ENCODE measurements at places on chromosomes 2 and 18.
A peak's percentile ranks its signal among the peaks of the same experiment; 100 is the strongest.

- no peak for DNase-seq
- peaks cover 14% of the 10 kb centered on the region for H3K4me1 ChIP-seq
- H3K4me3 ChIP-seq: no peak overlapping the region
- no peak overlapping the region for H3K27ac ChIP-seq
- H3K27me3 ChIP-seq: no peaks in the 10 kb centered on the region
Observed at GRCh38 chr2:107588181-107588580, 238.5 kb upstream of the RGPD4 start.

GRCh38 chr2:11701751-11702301 lies 31.8 kb upstream of the NTSR2 start:
- H3K4me3 ChIP-seq: no peak overlapping the region
- DNase-seq: peak; percentile 66
- H3K36me3 ChIP-seq: no peaks in the 10 kb centered on the region
- H3K27ac ChIP-seq: no peak overlapping the region

DNA sequence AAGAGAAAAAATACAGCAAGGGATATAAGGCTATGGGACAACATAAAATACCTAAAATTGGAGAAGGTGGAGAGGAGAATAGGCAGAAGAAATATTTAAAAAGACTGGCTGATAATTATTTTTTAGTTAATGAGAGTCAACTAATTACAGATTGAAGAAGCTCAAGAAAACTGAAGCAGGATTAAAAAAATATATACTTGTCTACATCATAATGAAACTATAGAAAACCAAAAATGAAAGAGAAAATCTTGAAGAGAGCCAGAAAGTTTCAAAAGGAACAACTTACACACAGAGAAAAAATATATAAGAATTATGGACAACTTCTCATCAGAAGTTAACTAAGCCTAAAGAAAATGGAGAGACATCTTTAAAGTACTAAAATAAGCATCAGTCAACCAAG lies 62.9 kb upstream of the APCDD1 start:
- DNase-seq: no peak
- no peaks in the 10 kb centered on the region for H3K27me3 ChIP-seq
- H3K4me3 ChIP-seq: no peak overlapping the region
- no peak overlapping the region for H3K27ac ChIP-seq
- peaks cover 2% of the 10 kb centered on the region for H3K4me1 ChIP-seq
- no peaks in the 10 kb centered on the region for H3K36me3 ChIP-seq

DNA sequence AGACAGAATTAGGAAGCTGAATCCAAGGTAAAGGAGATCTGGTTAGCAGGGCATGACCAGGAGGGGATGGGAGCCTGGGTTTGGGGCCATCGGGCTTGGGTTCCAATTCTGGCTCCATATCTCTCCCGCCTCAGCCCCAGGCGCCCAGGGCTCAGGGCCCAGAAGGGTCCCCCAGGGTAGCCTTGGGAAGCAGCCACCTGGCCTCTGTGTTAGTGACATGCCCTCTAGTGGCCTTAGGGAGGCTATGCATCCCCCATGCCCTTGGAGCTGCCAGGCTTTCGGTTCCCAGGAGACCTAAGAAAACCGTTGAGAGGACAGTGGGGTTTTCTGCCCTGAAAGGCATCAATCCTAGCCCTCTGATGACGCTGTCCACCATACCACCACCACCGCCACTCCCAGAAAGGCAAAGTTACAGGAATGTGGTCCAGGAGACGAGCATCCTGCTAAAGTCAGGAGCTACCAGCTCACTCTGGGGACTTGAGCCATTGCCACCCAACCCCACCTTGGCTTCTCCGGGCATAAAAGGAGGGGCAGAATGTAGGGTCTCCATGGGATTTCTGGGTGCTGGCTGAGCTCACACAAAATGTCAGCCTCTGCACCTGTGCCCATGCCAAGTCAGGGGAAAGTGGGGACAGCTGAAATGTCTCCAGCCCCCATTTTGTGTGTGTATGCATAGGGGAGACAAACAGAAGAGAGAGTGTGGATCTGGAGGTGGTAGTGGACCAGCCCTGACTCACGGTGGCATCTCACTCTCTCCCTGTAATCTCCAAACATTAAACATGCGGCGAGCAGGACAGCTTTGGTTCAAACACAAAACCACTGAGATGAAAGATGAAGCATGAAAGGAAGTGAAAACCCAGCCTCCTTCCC lies 56.5 kb downstream of the EMX1 start:
- DNase-seq: peak; percentile 58
- no peak overlapping the region for H3K27ac ChIP-seq
- H3K4me3 ChIP-seq: no peak overlapping the region
- no peaks in the 10 kb centered on the region for H3K36me3 ChIP-seq
- no peaks in the 10 kb centered on the region for H3K27me3 ChIP-seq
- no peaks in the 10 kb centered on the region for H3K4me1 ChIP-seq

- DNase-seq: no peak
- no peak overlapping the region for H3K27ac ChIP-seq
- H3K27me3 ChIP-seq: no peaks in the 10 kb centered on the region
- H3K4me1 ChIP-seq: no peaks in the 10 kb centered on the region
- H3K4me3 ChIP-seq: no peak overlapping the region
Observed at GRCh38 chr2:106117882-106118684, 76.0 kb downstream of the UXS1 start.

DNA sequence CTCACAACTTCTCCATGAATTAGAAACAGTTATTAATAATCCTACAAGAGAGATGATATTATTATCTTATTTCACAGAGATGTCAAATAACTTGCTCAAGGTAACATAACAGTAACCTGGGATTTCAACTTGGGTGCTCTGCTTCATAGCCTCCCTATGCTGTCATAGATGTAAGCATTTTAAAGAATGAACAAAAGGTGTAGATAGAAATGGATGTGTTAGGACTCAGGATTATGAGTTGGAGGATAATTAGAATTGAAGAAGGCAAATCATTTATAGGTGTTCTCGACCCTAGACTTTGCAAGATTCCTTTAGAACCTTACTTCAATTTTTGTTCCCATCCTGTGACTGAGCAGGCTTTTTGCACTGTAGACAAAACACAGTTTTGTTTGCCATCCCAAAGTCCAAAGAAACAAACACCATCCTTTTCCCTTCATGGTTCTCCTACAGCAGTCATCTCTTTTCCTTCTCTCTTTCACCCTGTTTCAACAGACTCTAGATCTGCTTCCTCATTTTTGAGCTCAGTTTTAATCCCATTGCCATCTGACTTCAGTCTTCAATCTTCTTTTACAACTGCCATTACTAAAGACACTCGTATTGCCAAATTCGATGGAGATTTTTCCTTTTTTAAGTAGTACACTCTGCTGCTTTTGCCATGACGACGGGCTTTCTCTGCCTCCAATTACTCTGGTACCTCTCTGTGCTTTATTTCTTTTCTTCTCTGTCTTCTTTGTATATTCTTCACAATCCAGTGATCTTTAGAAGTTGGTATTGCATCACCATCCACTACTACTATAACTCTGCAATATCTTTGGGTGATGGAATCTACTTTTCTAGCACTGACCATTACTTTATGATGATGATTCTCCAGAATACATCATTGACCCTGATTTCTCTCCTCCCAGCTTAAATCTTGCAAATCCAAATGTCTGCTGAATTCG lies 4.5 kb downstream of the HNMT start:
- DNase-seq: no peak
- H3K27me3 ChIP-seq: no peaks in the 10 kb centered on the region
- H3K36me3 ChIP-seq: no peaks in the 10 kb centered on the region
- peak overlapping the region; percentile 17 for H3K27ac ChIP-seq
- H3K4me1 ChIP-seq: peaks cover 7% of the 10 kb centered on the region

- no peak overlapping the region for H3K4me3 ChIP-seq
- no peak overlapping the region for H3K27ac ChIP-seq
- H3K4me1 ChIP-seq: no peaks in the 10 kb centered on the region
- H3K36me3 ChIP-seq: no peaks in the 10 kb centered on the region
Observed at GRCh38 chr2:8528863-8529262, 153.0 kb upstream of the ID2 start.

DNA sequence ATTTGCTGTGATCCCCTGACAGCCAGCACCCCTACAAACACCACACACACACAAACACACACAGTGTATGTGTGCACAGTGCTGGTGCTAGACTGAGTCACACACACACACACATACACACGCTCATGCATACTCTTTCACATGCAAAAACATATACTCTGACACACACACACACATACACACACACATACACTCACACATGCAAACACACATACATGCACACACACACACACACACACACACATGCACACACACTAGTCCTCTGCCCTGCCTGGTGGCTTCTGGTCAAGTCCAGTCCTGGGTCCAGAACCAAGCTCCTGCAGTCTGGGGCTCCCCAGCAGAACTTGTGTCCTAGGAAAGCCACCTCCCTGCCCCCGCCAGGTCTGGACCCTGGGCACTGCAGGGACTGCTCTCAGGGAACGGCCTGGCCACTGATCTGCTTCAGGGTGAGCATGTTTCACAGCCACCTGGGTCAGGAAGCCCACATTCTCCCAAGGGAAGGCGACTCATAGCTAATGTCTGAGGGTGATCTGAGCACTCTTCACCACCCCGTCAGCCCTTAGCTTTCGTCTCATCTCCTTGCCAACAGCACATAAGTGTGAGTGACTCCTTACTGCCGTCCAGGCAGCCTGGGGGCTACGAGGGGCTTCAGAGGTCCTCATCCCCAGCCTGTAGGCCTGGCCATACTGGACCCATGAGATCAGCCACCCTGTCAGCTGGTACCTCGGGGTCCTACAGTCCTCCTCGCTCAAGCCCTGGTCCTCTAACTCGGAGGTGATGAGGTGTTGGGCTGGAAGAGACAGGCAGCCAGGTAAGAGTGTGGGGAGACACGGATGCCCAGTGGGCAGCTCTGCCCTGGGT lies 88.1 kb downstream of the MCFD2 start:
- peak; percentile 81 for DNase-seq
- no peak overlapping the region for H3K4me3 ChIP-seq
- peaks cover 44% of the 10 kb centered on the region for H3K4me1 ChIP-seq
- H3K27ac ChIP-seq: peak overlapping the region; percentile 25

GRCh38 chr2:113240915-113241911 lies 37.5 kb downstream of the PAX8 start:
- H3K36me3 ChIP-seq: peaks cover 2% of the 10 kb centered on the region
- H3K27ac ChIP-seq: peak overlapping the region; percentile 40
- H3K4me3 ChIP-seq: no peak overlapping the region
- peaks cover 15% of the 10 kb centered on the region for H3K4me1 ChIP-seq
- H3K27me3 ChIP-seq: no peaks in the 10 kb centered on the region
- peak; percentile 99 for DNase-seq

- peak; percentile 36 for DNase-seq
- H3K4me3 ChIP-seq: no peak overlapping the region
Observed at GRCh38 chr2:43482961-43483360, 112.9 kb downstream of the THADA start.

- H3K27ac ChIP-seq: no peak overlapping the region
- no peaks in the 10 kb centered on the region for H3K27me3 ChIP-seq
- H3K4me3 ChIP-seq: no peak overlapping the region
- no peaks in the 10 kb centered on the region for H3K4me1 ChIP-seq
- no peaks in the 10 kb centered on the region for H3K36me3 ChIP-seq
Observed at GRCh38 chr2:103276869-103277268, 515.0 kb downstream of the TMEM182 start.

DNA sequence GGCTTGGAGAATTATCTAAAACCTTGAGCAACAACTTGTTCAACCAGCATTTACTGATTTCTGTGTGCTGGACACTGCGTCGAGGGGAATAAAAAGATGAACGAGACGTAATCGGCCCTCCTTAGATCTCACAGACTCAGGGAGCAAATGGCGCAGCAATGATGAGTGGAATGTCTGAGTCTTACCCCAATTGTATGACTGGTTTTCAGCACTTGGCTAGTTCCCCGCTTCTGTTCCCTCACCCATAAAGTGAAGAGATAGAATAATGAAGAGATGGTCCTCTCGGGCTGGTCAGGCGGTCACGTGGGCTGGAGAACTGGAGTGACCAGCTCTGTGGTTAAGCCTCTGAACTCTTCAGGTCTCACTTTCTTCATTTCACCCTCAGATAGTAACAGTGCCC lies 17.3 kb upstream of the GATA6 start:
- H3K27ac ChIP-seq: no peak overlapping the region
- H3K4me3 ChIP-seq: no peak overlapping the region
- H3K4me1 ChIP-seq: no peaks in the 10 kb centered on the region
- DNase-seq: no peak

GRCh38 chr18:62744076-62744968 lies 29.0 kb downstream of the PHLPP1 start:
- no peaks in the 10 kb centered on the region for H3K27me3 ChIP-seq
- no peaks in the 10 kb centered on the region for H3K36me3 ChIP-seq
- peak overlapping the region; percentile 60 for H3K27ac ChIP-seq
- peak; percentile 34 for DNase-seq

DNA sequence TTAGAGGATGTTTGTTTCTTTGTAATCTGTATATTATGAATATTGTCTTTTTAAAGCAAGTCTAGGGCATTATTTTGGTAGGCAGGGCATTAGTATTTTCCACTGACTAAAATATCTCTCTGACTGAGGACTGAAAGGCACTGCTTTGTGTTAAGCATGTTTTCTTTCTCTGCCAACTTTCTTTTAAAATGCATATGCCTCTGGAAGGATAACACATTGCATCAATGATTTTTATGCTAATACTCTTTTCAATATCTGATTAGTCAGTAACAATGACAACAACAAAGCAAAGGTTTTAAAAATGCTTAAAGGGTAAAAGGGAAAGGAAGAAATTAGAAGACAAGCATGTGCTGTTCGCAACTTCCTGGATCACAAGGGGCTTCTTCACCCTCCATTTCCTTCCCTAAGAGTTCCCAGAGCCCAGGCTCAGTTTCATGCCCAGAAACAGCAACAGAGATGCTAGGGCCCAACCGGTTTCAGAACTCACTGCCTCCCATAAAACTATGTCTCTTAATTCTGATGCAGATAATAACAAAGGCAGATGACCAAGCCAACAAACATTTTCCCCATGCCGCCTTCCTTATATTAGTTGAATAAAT lies 786.8 kb upstream of the ACVR2A start:
- H3K27ac ChIP-seq: no peak overlapping the region
- H3K36me3 ChIP-seq: no peaks in the 10 kb centered on the region
- DNase-seq: no peak
- H3K4me3 ChIP-seq: no peak overlapping the region
- no peaks in the 10 kb centered on the region for H3K4me1 ChIP-seq

DNA sequence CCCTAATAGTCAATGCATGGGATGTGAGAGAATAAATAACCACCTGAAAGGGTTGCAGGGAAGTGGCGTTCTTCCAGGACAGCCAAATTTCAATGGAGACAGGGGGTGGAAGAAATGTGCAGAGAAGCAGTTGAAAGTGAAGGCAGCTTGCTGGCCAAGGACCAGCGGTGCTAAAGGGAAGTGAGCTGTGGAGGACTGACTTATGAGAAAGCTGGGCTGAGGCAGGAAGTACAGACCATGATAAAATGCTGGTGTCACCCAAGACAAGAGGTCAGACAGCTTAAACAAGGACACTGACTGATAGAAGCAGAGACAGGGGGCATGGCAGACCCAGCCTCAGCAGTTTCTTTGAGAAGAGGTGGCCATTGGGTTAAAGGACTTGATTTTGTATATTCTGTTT lies 106.7 kb downstream of the DTNB start:
- no peaks in the 10 kb centered on the region for H3K36me3 ChIP-seq
- H3K4me3 ChIP-seq: no peak overlapping the region
- no peaks in the 10 kb centered on the region for H3K4me1 ChIP-seq
- H3K27ac ChIP-seq: no peak overlapping the region
- peak; percentile 48 for DNase-seq

GRCh38 chr18:45755934-45756333 lies 32.0 kb downstream of the SLC14A1 start:
- H3K27ac ChIP-seq: no peak overlapping the region
- no peaks in the 10 kb centered on the region for H3K36me3 ChIP-seq
- H3K4me1 ChIP-seq: peaks cover 13% of the 10 kb centered on the region
- peak; percentile 79 for DNase-seq
- H3K4me3 ChIP-seq: no peak overlapping the region

- H3K36me3 ChIP-seq: no peaks in the 10 kb centered on the region
- H3K4me1 ChIP-seq: peaks cover 12% of the 10 kb centered on the region
- peak overlapping the region; percentile 65 for H3K27ac ChIP-seq
- no peak overlapping the region for H3K4me3 ChIP-seq
- H3K27me3 ChIP-seq: no peaks in the 10 kb centered on the region
- DNase-seq: no peak
Observed at GRCh38 chr2:201808027-201808426, 1.7 kb downstream of the CDK15 start.

Measured in IMR-90 (cell line).